ENCODE measurements at places on chromosomes 13 and 19.

DNA sequence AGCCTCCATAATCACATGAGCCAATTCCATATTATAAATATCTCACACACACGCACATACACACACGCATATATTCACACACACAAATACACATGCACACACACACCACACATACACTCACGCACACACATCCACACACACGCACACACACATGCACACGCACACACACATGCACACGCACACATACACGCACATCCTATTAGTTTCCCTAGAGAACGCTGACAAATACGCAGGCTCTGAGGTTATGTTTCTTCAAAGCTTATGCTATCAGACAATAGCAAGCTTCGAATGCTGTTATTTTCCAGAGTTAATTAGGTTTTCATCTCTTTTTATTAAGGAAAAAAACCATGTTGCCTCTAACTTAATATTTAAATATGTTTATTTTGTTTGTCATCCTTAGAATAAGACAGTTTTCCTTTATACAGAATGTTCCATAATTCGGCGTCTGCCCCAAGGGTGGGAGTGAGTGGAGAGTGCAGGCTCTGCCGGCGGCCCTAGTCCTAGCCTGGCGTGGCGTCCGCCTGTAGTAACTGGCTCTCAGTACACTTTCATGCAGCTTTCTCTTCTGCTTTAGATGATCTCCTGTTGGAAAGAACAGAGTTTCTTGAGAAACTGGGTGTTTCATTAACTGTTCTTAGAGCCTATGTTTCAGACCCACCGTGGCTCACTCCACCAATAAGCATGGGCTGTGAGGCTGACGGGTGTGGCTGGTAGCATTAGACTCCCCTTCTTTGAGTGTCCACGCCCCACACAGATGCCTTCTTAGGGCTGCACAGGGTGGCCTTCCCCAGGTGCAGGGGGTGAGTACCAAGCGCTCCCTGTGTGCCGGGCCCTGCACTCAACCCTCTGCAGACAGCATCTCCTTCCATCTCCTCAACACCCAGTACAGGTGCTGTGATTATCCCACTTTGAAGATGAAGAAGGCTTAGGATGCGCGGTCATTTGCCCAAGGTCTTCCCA, 30.4 kb upstream of the ANKRD10 start:
- no peaks in the 10 kb centered on the region for H3K36me3 ChIP-seq
- no peak for DNase-seq
- H3K27ac ChIP-seq, result no peak overlapping the region

DNA sequence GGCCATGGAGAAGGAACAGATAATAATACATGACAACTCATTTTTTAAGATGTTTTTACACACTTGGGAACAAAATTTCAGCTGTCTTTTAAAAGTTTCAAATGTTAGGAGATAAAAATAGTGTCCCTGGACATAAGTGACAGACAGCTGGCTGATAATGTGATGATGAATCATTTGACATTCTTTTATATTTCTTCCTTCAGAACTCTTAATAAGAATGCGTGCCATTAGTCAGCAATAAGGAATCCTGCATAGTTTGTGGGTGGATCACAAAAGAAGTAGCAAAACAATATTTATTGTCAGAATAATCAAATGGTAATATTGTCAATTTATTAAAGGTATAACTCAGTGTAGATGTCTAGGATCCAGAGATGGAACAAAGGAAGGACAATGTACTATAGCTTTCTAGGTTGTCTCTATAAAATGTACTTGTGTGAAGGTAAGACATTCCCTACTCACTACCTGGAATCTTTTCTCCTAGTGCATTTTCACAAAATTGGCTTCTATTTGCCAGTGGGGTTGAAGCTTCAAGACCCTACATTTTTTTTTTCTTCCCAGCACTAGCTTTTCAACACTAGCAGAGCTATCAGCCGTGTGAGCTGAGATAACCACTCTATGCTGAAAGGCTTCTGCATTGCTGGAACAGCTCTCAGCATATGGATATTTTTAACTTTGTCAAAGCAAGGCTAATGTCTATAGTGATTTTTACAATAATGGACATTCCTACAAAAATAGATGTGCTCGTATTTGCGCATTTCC, 175.6 kb upstream of the SLITRK6 start:
- no peak overlapping the region for H3K4me3 ChIP-seq
- no peaks in the 10 kb centered on the region for H3K4me1 ChIP-seq
- DNase-seq, result no peak
- no peak overlapping the region for H3K27ac ChIP-seq
- H3K27me3 ChIP-seq, result no peaks in the 10 kb centered on the region
- H3K36me3 ChIP-seq, result no peaks in the 10 kb centered on the region

- no peak for DNase-seq
- H3K27ac ChIP-seq, result no peak overlapping the region
- no peaks in the 10 kb centered on the region for H3K4me1 ChIP-seq
- no peak overlapping the region for H3K4me3 ChIP-seq
- H3K36me3 ChIP-seq, result no peaks in the 10 kb centered on the region
Observed at GRCh38 chr13:74695021-74695800, 561.0 kb upstream of the KLF12 start.

- no peak overlapping the region for H3K4me3 ChIP-seq
- H3K36me3 ChIP-seq, result peaks cover 42% of the 10 kb centered on the region
- H3K27ac ChIP-seq, result peak overlapping the region; percentile 24
- DNase-seq, result no peak
Observed at GRCh38 chr19:43752287-43752875, 2.4 kb downstream of the SMG9 start.

GRCh38 chr13:112469071-112469745, 93.1 kb downstream of the SPACA7 start:
- no peaks in the 10 kb centered on the region for H3K36me3 ChIP-seq
- H3K27me3 ChIP-seq, result no peaks in the 10 kb centered on the region
- no peak overlapping the region for H3K4me3 ChIP-seq
- no peaks in the 10 kb centered on the region for H3K4me1 ChIP-seq
- H3K27ac ChIP-seq, result no peak overlapping the region

GRCh38 chr19:16324384-16325160, at the start of gene KLF2:
Gene KLF2 (plus strand): TSS chr19:16324826. CDS start chr19:16324924, 98 bp downstream.
- peak within 1 kb of the TSS; percentile 38 for H3K4me3 ChIP-seq
- no peaks in the 10 kb centered on the region for H3K27me3 ChIP-seq
- peak within 1 kb of the TSS; percentile 95 for H3K27ac ChIP-seq
- H3K4me1 ChIP-seq, result peaks cover 34% of the 10 kb centered on the region

DNA sequence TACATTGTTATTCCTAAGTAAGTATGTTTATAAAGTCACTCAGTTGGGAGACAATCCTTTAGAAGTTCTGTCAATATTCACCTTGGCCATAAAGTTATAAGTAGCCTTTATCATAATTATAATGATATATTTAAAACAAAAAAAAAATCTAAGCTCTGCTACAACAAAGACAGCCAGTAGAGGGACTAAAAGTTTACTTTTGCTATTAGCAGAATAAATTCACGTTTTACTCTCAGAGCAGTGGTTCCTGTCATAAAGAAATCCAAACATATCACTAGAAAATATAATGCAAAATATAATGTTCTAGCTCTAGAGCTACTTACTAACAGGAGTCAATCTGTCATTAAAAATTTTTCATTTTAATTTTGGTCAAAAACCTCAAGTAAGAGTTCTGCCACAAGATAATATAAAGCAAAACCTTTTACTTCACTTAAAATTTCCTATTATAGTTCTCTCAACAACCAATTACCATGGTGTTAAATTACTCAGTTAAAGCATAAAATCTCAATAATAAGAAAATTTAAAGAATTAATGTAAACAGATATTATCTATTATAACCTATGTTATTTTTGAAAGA, 17.7 kb downstream of the INTS6 start:
- H3K4me1 ChIP-seq, result peaks cover 13% of the 10 kb centered on the region
- H3K27me3 ChIP-seq, result no peaks in the 10 kb centered on the region
- H3K4me3 ChIP-seq, result no peak overlapping the region

DNA sequence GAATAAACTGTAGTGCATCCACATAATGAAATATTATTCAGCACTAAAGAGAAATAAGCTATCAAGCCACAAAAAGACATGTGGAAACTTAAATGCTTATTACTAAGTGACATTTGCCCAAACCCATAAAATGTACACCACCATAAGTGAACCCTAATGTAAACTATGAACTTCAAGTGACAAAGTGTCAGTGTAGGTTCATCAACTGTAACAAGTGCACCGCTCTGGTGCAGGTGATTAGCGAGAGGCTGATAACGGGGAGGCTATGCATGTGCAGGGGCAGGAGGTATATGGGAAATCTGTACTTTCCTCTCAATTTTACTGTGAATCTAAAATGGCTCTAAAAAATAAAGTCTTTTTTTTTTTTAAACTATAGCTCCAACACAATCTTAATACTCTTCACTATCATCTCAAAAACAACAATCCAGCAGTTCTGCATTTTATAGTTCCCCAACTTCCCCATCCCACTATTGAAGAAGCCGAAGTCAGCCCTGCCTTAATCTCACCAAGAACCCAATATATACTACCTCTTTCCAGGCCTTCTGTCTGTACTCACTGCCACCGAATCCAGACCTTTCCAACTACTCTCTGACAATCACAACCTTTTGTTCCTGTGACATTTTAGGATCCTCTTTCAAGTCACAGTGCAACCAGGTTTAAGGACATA, 22.6 kb downstream of the ELF1 start:
- H3K27me3 ChIP-seq, result no peaks in the 10 kb centered on the region
- no peaks in the 10 kb centered on the region for H3K36me3 ChIP-seq
- H3K27ac ChIP-seq, result no peak overlapping the region

DNA sequence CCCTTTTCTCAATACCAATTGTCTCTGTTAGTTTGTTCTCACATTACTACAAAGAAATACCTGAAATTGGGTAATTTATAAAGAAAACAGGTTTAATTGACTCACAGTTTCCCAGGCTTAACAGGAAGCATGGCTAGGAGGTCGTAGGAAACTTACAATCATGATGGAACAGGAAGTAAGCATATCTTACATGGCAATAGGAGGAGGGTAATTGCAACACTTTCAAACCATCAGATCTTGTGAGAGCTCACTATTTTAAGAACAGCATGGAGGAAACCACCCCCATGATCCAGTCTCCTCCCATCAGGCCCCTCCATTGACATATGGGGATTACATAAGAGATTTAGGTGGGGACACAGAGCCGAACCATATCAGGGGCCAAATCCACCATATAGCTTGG, 1210.1 kb upstream of the SPRY2 start:
- H3K4me1 ChIP-seq, result no peaks in the 10 kb centered on the region
- H3K36me3 ChIP-seq, result no peaks in the 10 kb centered on the region
- DNase-seq, result no peak
- no peak overlapping the region for H3K4me3 ChIP-seq
- no peaks in the 10 kb centered on the region for H3K27me3 ChIP-seq

DNA sequence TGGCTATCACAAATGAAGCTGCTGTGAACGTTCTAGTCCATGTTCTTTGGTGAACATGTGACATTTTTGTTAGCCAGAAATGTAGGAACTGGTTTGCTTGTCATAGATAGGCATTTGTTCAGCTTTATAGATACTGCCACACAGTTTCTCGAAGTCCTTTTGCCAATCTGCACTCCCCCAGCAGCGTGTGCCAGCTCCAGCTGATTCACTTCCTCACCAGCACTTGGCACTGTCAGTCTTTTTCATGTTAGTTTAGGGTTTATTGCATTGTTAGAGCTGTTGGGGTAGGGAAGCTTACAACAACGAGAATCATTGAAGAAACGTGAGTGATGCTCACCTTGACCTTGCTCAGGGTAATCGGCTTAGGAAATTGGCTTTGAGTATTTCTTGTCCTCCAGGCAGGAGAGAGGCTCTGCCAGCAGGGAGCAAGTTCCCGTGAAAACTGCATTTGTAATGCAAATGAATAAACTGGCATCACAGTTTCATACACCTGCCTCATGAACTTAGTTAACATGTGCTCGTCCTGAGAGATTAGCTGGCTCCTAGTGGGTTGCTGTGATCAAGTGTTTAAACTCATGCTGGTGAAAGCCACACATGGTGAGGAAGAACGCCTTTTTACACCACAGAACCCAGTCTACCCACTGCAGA, 83.9 kb downstream of the ING1 start:
- no peak for DNase-seq
- H3K27me3 ChIP-seq, result peaks cover 21% of the 10 kb centered on the region
- no peaks in the 10 kb centered on the region for H3K4me1 ChIP-seq
- H3K36me3 ChIP-seq, result no peaks in the 10 kb centered on the region
- no peak overlapping the region for H3K4me3 ChIP-seq
